ENCODE measurements at places on chromosomes 3 and 15.

DNA sequence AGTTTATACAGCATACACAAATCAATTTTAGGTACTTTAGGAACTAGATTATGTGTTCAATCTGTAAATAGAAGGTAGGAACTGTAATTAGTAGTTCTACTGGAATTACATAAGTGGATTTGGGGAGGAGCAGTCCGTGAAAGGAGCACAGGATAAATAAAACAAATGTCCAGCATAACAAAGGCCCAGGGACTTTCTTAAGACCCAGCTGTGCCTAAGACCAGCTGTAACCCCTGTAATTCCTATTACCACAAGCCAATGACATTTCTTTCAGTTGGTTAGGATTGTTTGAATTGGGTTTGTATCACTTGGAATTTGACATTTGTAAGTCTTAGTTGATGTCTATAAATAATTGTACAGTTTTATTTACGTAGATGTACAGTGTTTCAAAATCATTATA is 4.8 kb upstream of the ZBTB20 start:
- DNase-seq, result no peak

- DNase-seq, result no peak
Measured at GRCh38 chr3:191238321-191238817, 39.3 kb downstream of the OSTN start.

DNA sequence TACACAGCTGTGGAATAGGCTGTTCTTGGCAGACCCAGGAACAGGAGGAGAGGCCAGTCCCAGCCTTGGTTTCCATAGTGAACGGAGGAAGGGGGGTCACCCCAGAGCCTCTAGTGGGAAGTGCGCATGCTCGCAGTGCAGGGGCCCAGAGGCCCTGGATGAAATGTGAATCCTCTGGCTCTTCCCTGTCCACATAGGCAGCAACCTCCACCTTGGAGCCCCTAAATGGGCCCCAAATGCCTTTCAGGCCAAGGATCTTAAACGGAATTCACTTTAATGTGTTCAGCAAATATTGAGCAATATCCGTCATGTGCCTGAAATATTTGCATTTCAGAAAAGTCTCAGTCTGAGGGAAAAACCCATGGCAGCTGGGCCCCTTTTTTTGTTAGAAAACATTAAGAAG is 3.3 kb upstream of the NDN start:
- no peak for DNase-seq

GRCh38 chr15:64536244-64536836 is 76.0 kb downstream of the ZNF609 start:
- DNase-seq, result no peak
